ENCODE measurements at places on chromosomes 2 and 18.

DNA sequence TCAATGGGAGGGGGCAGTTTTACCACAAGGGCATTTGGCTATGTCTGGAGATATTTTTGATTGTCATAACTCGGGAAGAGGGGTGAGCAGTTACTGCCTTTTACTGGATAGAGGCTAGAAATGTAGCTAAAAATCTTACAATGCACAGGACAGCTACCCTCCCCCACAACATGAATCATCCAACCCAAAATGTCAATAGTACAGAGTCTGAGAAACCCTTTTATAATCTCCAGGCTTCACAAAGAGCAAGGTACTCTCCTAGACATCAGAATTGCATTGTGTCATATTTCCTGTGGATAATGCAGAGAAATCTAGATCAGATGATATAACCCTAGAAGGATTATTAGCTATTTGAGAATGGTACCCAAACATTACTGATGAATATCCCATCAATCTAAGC lies 277.1 kb upstream of the NRP2 start:
- DNase-seq, result no peak

GRCh38 chr2:45794134-45794617 lies 142.7 kb downstream of the PRKCE start:
- DNase-seq, result no peak

DNA sequence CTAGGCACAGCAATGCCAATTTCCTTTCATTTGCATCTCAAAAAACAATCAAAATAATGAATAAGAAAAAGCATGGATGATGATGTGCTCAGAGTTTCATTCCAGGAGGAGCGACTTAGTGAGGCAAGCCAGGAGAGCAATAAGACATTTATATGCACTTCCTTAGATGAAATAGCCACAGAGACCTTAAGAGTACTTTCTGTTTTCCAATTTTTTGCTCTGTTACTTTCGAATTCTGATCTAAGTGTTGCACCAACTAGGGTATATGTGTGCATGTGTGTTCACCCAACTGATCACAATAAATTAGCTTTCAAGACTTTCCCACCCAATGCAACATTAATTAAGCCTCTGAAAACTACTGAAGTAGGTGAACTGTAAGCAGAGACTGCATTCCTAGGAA lies 709 bp downstream of the RAB27B start:
- no peak for DNase-seq

- no peak for DNase-seq
Observed at GRCh38 chr2:55107436-55107835, 57.2 kb upstream of the RTN4 start.

- DNase-seq, result no peak
Observed at GRCh38 chr18:13308369-13308768, 89.8 kb downstream of the LDLRAD4 start.

GRCh38 chr2:157173740-157174184 lies 83.7 kb upstream of the GALNT5 start:
- no peak for DNase-seq

- no peak for DNase-seq
Observed at GRCh38 chr18:36352384-36352783, 54.9 kb downstream of the FHOD3 start.

DNA sequence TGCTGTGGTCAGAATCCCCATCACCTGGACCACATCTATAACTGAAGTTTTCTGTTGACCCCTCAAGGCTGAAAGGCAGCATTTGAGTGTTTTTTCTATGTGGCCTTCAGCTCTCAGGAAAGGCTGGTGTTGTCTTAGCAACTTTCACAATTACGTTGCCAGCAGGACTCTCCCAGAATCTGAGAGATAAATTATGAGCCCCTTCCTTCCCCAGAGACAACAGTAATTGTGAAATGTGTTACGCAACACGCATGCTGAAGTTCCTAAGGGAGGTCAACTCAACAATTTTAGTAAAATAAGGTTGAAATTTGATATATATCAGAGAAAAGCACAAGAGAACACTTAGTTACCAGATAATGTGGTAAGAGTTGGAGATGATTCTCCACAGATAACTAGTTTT lies 216.5 kb upstream of the SLC8A1 start:
- DNase-seq, result no peak

GRCh38 chr2:214393796-214394195 lies 17.1 kb upstream of the VWC2L start:
- DNase-seq, result no peak

GRCh38 chr2:144711630-144712549 lies 192.0 kb upstream of the ZEB2 start:
- no peak for DNase-seq

- no peak for DNase-seq
Observed at GRCh38 chr2:209845666-209846065, 74.0 kb downstream of the UNC80 start.

DNA sequence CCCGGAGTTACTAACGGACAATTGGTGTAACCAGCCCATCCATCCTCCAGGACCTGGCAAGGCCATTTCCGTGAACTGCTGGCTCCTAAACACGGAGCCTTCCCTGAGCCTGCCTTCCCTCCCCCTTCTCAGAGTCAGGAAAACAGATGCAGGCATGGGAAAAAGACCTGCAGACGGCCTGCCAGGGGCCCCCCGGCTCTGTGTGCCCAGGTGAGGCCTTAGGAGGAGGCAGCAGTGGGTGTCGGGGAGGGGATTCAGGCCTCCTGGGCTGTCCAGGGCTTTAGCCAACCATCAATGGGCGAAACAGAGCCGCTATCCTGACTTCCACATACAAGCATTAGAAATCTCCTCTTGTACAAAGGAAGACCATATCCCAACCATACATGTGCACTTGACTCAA lies 68.3 kb upstream of the BOD1L2 start:
- DNase-seq, result no peak

DNA sequence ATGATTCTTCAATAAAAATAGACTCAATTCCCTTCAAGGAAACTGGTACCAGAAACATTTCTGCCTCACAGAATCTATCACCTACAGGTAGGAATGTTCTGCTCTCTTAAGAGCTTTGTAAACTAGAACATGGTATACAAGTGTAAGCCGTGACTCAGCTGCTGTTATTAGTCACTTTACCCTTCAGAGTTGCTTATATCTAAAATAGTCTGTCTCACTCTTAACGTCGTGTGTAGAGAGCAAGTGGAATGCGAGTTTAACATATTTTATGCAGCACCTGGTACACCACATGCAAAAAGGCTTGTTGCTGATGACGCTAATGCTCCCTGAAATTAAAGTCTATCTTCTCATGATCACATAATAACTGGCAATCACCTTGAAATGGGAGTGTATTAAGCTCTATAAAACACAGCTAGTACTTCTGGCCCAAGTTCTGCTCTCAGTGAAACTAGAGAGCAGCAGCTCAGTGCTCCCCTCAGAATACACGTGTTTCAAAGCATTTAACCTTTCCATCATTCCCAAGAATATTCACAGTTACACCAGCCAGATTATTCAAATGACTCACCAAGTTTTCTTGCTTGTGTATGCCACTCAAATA lies 420.0 kb downstream of the ZEB2 start:
- DNase-seq, result no peak

GRCh38 chr18:33097126-33097525 lies 324.3 kb upstream of the KLHL14 start:
- DNase-seq, result no peak

GRCh38 chr2:127562936-127563335 lies 27.5 kb downstream of the MYO7B start:
- no peak for DNase-seq

GRCh38 chr2:135963841-135964240 lies 21.6 kb downstream of the DARS1 start:
- no peak for DNase-seq

DNA sequence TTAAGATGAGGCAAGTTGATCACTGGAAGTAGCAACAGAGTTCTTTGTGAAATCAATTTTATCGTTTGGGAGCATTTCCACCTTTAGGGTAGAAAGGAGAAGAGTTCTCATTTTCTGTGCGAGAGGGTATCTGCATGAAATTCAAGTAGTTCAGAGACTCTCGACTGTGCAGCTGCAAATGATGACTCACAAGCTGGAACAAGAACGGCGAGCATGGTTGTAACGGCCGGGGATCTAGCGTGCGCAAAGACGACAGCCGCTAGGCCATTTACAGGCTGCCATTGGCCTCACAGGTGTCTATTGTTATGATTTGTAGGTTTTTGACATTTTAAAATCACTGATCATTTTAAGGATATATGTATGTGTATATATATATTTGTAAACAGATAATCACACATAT lies 5.2 kb downstream of the KLHL29 start:
- DNase-seq, result no peak

DNA sequence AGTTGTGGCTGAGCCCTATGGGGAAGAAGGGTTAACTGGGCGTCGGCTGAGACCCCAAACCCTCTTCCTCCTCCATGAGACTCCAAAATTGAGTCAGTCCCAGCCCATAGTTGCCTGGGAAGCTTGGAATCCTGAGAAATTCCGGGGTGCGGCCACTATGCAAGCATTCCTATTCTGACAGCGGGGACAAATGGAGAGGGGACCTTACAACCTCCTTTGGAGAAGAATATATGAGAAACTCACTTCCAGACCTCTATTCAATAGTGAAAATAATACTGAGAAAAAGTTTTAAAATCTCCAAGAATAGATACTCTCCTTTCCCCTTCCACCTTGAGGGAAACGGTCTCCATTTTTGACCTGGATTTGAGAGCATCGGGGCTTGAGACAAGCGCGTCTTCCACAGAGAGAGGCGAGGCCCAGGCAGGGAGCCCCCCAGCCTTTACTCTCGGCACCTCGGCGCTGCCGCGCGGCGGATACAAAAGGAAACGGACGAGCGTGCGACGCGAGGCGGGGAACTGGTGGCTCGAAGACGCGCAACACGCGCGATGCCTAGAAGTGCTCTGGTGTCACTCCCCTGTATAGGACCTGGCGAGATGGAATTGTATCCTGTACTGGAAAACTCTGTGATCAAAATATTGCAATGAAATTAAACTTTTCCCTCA lies 11.1 kb downstream of the NR4A2 start:
- DNase-seq, result no peak

GRCh38 chr2:178484245-178485041 lies 4.2 kb downstream of the PLEKHA3 start:
- DNase-seq, result no peak

GRCh38 chr18:67425672-67426071 lies 90.8 kb downstream of the DSEL start:
- DNase-seq, result no peak

DNA sequence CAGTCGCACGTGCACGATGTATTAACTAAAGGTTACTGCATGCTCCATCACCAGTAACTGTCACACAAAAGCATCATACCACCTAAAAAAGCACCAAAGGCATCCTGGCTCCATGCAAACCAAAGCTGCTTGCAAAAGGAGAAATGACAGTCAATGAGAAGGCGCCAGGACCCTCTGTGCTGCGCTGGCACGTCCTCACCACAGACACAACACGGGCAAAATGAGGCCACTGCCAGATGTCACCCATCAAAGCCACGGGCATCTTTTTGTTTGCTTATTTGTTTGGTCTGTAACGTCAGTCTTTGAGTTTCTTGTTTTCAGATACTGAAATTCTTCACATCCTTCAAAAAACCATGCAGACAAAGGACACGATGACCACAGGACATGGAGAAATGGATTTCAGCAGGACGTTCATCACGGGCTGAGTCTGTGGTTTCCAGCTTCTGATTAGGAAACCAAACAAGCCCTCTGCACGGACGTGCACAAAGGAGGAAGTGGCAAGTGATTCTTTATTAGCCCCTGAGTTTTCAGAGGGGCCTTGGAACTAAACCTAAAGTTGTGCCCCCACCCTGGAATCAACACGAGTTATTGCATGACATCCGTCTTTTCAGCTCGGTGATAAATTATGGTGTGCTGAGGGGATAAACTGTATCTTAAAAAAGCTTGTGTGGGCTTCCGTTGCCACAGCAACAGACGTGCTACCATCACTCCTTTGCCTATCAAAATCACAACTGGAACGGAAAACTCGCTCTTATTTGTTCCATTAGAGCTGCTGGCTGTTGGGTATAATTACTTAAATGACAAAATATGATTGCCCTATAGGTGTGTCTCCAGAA lies 181.8 kb downstream of the EIPR1 start:
- no peak for DNase-seq

DNA sequence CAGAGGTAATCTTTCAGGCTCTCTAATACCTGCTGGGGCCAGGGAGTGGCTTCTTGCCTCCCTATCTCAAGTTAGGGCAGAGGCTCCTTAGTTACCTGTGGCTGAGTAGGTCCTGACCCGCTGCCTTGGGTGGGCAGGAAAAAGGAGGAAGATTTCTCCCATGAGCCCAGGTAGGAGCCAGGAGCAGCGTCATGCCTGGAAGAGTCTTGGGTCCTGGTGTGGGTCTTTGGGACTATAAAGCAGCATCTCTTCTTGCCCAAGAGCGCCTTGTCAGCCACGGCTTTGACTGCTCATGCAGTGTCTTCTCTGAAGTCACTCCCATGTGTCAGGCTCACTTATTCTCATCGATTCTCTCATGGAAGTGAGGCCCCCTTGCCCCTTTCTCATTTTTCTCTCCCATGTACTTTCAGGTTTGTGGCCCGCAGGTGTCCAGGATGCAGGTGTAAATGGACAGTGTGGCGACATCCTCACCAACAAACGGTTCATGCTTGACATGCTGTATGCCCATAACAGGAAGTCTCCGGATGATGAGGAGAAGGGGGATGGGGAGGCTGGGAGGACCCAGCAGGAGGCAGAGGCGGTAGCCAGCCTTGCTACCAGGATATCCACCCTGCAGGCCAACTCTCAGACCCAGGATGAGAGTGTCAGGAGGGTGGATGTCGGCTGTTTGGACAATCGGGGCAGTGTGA lies 111.2 kb downstream of the TPGS2 start:
- no peak for DNase-seq

- no peak for DNase-seq
Observed at GRCh38 chr2:96647681-96648080, 5.1 kb downstream of the FER1L5 start.

GRCh38 chr2:219289537-219290361 lies 10.6 kb downstream of the DNAJB2 start:
- DNase-seq, result no peak

DNA sequence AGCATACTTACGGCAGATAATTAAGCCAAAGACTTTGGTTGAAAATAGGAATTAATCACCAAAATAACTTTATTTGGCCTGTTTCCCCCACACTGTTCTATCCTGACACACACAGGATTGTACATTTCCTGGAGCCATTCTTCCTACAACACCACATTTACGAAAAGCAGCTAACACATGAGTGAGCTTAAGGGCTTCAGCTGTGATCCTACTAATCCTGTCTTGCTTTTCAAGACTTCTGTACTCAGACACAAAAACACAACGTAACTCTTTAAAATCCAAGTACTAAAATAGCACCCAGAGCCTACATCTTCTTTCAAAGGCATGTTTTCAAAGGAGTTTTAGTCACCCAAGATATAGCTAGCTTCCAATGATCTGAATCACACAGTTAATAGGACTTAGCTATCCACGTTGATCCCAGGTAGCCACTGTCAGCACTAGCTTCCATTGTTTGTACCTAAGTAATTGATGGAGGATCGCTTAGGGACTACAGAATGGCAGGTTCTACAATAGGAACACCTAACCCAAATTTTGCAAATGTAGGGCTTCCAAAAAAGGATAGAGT lies 42.8 kb upstream of the TTC39C start:
- no peak for DNase-seq

DNA sequence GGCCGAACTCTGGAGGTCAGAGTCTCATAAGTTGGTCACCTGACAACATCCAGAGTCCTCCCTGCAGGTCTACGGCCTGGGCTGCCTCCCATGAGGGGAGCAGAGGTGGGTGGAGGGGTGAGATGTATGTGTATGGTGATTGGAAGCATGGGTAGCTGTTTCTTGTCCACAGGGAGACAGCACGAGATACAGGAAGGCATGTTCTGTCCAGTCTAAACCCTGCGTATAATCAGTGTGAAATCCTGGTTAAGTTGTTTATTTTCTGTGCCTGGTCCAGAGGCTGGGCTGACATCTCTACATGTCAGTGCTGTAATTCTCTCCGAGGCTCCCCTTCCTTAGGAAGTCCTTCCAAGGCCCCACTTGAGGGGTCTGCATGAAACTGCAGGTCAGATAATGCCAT lies 8.9 kb downstream of the TOGARAM2 start:
- no peak for DNase-seq
